ENCODE measurements at places on chromosomes 3 and 15.

DNA sequence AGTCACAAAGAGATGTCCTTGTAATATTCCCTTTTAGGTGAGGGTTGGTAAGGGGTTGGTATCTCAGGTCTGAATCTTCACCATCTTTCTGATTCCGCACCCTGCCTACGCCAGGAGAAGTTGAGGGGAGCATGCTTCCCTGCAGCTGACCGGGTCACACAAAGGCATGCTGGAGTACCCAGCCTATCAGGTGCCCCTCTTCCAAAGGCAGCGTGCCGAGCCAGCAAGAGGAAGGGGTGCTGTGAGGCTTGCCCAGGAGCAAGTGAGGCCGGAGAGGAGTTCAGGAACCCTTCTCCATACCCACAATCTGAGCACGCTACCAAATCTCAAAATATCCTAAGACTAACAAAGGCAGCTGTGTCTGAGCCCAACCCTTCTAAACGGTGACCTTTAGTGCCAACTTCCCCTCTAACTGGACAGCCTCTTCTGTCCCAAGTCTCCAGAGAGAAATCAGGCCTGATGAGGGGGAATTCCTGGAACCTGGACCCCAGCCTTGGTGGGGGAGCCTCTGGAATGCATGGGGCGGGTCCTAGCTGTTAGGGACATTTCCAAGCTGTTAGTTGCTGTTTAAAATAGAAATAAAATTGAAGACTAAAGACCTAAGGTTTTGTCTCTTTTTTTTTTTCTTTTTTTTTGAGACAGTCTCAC, 19.8 kb downstream of the TYRO3 start:
- no peak for DNase-seq

DNA sequence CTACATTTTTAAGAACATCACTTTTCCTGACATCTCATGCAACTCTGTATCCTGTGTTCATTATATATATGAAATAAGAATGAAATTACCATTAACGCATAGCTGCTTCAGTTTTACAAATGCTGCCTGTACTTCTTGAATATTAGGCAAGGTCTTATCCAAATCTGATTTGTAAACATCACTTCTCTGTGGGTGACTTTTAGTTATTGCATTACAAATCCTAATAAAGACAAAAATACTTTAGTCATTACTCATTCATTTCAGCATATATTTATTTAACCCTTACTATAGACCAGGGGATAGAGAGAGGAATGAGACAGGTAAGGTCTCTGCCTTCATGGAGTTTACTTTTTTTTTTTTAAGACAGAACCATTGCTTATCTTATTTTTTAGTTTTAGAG, 36.8 kb downstream of the MTMR10 start:
- DNase-seq, result no peak

- DNase-seq, result no peak
These were observed 138.8 kb upstream of the PRR20G start for GRCh38 chr3:127426444-127427153.

- no peak for DNase-seq
These were observed 6.9 kb downstream of the GALNT15 start for GRCh38 chr3:16181361-16181760.

- DNase-seq, result no peak
These were observed 62.3 kb downstream of the EPHB1 start for GRCh38 chr3:134857356-134857755.

- DNase-seq, result no peak
These were observed 274.4 kb upstream of the LYSMD4 start for GRCh38 chr15:100007609-100008008.

DNA sequence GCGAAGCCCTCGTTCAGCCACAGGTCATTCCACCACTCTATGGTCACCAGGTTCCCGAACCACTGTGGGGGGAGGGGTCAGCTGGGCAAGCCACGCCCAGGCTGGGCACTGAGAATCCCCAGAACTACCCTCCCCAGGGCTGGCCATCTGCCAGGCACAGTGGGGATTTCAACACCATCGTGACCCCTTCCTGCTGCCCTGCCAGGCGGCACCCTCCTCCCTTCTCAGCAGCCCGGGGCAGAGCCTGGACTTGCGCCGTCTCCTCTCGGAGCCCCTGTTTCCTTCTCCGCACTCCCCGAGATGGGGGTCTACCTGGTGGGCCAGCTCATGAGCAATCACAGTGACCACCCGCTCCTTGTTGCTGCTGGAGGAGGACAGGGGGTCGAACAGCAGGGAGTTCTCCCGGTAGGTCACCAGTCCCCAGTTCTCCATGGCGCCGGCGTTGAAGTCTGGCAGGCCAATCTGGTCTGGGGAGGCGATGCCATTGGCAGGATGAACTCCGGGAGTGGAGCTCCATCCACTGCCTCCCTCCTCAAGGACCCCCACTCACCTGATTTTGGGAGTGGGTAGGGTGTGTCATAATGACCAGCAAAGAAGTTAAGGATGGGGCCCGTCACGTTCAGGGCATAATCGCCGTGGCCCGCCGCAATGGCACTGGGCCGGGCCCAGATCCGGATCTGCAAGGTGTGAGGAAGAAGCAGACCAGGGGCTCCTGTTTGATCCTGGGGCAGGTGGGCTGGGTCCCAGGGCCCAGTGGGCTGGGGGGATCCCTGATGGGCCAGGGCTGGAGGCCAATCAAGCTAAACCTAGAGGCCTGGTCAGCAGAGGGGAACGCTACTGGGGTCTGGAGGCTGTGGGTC, 10.5 kb downstream of the ANPEP start:
- no peak for DNase-seq

All from stimulated activated CD8-positive, alpha-beta memory T cell treated with anti-CD3 and anti-CD28 coated beads, Interleukin-2, amount 100 ng/mL, for 48 hours (primary cell).